Forelimb muscle (tissue), 1 donor: ENCODE measurements at places on chromosomes 7 and 10.

DNA sequence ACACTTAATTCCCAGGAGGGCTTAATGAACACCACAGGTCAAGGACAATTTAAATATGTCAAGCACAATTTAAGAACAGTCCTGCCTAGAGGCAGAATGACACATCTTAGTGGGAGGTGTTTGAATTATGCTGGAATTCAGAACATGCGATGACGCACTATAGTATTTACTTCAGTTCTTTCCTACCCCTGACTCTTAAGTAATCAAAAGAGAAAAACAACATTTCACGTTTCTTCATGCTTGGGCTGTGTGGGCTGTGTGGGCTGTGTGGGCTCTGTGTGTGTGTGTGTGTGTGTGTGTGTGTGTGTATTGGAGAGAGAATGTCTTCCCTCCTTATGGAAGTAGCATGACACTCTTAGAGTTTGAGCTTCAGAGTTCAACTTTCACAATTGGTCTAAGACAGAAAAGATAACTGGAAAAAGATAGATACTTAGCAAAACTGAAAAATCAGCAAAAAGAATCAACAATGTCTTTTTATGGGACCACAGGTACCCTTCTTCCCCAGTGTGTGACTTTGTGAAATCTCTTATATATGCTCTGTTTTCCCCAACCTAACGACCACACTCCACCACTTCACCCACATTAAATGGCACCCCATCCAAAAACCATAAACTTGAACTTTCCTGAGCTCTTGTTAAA lies 33.7 kb upstream of the CABCOCO1 start:
- no peak for DNase-seq

- DNase-seq, result no peak
Observed at GRCh38 chr10:804787-805619, 115.5 kb upstream of the DIP2C start.

GRCh38 chr7:68767462-68767861 lies 830.8 kb upstream of the AUTS2 start:
- DNase-seq, result no peak

- DNase-seq, result no peak
Observed at GRCh38 chr10:76206797-76207352, 775.5 kb downstream of the LRMDA start.

GRCh38 chr10:81876253-81877077 lies 1.5 kb downstream of the NRG3 start:
- no peak for DNase-seq

DNA sequence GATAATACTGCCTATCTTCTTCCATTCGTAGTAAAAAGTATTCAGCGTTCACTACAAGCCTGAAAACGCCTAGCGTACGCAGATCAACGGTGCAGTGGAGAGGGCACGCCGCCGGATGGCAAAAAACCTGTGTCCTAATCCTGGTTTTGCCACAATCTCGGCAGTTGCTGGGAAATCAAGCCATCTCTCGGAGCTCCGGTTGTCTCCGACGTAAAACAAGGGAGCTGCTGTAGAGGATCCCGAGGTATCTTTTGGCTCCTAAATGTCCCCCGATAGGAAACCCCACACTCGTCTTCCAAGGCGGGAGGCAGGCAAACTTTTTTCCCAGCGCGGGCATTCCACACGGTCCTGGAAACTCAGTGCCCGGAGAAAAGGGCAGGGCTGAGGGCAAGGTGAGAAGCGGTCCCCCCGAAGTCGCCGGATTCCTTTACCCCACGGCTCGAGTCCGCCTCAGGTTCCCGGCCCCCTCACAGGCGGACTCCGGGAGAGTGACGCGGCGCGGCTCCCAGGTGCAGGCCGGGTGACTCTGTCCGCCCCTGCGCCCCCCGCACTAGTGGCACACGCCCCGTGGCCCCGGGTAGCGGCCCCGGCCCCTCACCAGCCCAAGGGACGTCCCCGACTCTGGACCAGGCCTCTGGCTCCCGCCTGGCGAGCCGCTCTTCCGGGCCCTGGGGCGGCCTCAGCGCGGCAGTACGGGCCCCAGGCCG lies 649 bp downstream of the IDE start:
- DNase-seq, result no peak

- DNase-seq, result no peak
Observed at GRCh38 chr10:26112532-26112931, 104.0 kb upstream of the GAD2 start.

DNA sequence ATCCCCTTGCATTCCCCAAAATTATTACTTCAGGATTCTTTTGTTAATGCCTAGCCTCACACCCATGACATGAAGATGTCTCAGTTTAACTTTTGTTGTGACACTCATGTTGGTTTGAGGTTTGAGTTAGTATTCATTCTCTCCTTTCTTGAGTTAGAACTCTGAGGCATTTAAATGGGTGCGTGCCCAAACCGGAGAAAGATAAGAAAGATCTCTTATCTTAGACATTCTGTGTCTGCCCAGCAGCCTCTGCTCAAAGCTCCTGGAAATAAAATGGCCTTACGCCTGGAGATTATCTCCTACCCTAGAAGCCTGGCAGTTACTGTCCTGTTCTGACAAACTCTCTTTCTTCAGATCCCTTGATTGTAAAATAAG lies 26.3 kb downstream of the WBP1L start:
- no peak for DNase-seq

DNA sequence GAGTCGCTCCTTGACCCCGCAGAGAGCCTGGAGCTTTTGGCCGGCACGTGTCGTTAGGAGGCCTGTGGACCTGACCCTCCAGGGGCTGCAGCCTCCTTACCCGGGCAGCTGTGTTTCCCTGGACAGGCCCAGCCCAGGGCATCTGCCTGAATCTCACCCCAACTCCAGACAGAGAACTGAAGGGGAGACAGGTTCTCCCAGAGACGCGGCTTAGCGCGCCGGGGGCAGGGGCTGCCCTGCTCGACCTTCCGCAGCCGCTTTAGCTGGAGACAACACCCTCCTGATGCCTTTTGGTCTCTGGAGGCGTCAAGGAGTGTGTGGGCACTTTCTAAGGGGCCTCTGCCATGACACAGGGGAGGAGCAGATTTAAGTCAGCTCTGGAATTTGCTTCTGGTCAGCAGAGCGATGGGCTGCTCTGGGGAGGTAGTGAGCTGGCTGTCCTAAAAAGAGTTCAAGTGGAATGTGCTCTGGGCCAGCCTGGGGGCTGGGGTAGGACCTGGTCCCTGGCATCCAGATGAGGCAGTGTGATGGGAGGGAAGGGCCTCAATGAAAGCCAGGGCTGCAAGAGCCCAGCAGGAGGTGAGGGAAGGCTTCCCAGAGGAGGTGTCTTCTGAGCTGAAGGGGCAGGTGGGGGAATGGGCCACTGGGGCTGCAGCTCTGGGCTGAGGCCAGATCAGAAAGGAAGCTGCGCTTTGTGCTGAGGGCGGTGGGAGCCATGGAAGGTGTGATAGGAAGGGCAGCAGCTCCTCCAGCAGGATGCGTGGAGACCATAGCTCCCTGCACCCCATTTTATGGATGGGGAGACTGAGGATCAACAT lies 5.8 kb downstream of the GRIFIN start:
- no peak for DNase-seq

DNA sequence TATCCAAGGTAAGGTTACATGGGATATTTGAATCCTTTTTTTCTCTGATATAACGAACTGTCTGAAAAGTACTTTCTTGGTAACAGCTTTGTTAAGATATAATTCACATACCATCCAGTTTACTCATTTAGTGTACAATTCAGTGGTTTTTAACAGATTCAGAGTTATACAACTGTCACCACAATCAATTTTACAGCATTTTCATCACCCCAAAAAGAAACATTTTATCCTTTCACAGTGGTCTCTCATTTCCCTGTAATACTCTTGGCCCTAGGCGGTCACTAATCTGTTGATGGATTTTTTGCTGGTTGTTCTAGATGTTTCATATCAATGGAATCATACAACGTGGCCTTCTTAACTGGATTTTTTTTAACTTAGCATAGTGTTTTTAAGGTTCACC lies 91.6 kb downstream of the GLCCI1 start:
- DNase-seq, result no peak

DNA sequence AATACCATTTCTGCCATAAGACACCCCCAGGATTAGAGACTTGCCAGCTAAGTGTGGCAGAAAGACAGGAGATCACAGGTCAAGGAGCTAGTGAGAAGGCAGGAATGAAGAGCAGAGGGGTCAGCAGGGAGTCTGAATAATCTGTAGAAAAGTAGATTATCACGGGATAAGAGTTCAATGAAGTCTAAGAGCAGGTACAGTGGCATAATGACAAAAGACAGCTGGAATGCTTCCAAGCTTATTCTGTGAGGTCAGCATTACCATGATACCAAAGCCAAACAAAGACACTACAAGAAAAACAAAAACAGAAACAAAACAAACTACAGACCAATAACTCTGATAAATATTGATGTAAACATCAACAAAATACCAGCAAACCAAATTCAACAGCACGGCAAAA lies 20.8 kb downstream of the PILRA start:
- no peak for DNase-seq

DNA sequence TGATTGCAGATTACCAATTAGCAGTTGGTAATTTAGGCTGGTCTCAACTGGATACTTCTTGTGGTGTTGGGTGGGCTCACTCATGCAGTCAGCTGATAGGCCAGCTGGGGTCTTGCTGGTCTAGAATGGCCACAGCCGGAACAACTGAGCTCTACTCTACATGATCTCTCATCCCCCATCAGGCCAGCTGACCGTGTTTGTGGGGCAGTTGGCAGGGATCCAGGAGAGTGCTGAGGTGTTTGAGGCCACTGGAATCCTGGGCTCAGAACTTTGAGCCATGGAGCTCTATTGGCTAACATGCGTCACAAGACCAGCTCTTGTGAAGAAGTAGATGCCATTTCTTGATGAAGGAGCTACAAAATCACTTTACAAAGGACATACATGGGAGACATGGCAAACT lies 242.4 kb downstream of the GFRA1 start:
- DNase-seq, result no peak

- no peak for DNase-seq
Observed at GRCh38 chr7:6316226-6316625, 43.8 kb upstream of the CYTH3 start.

DNA sequence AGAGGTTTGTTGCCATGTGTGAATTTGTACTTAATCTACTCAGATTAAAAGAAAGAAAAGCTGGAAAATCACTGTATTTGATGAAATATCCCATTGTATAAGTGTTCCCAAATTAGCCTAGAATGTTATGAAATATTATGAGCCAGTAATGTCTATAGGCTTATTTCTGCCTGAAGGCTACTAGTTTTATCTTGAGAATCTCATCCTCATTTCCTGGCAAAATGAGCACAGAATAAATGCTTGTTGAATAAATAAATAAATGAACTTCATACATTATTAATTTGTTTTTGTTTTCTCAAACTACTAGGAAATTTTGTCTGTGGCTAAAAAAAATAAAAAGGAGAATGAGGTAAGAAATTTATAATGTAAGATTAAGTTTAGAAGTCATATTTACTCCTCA lies 25.5 kb downstream of the HELLS start:
- DNase-seq, result no peak

GRCh38 chr7:17532861-17533404 lies 234.5 kb downstream of the AHR start:
- no peak for DNase-seq

- no peak for DNase-seq
Observed at GRCh38 chr10:80192553-80192952, 12.8 kb downstream of the ANXA11 start.

- no peak for DNase-seq
Observed at GRCh38 chr10:97063983-97064837, 121.5 kb downstream of the SLIT1 start.

GRCh38 chr10:101617824-101618568 lies 29.9 kb downstream of the DPCD start:
- no peak for DNase-seq

DNA sequence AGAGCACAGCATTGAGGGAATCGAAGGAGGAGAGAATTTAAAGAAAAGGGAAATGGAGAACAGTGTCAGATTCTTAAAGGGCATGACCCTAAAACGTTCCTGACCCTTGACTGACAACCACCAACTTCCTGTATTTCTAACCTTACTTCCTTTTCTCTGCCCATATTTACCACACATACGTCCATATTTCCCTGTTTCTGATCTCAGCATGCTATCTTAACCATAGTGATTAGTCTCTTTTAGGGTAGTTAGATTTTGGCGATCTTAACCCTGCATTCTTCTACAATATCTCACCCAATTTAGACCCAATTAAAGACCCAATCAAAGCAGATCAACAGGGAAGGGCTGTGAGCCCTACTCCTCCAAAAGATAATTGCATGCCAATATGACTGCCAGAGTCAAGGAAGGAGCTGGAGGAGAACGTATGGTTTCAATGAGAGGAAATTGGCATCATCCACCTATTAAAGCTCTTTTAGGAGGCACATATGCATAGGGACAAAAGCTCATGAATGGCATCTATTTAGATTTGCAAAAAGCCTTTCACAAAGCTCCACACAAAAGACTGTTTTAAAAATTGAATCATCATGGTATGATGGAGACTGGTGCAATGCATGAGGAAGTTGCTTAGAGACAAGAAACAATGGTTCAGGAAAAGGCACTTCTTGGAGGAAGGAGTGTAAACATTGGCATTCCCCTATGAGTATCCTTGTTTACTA lies 49.0 kb upstream of the ARHGAP12 start:
- DNase-seq, result no peak

DNA sequence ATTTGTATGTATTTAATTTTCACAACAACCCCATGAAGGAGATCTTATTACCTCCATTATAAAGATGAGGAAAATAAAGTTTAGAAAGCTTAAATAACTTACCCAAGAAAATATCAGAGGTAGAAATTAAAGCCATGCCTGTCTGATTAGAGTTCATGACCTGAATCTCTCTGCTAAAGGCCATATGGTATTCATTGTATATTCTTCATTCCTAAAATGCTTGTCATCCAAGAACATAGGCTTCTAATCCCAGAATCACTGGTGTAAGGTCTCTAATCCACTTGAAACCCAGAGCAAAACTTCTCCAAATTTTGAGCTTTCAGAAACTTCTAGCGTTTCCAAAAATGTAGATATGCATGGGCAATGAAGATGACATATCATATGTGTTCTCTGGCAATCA lies 72.3 kb upstream of the YAE1 start:
- no peak for DNase-seq

GRCh38 chr7:99314504-99314903 lies 11.2 kb upstream of the ARPC1A start:
- no peak for DNase-seq

GRCh38 chr7:13947535-13947934 lies 41.9 kb downstream of the ETV1 start:
- DNase-seq, result no peak

GRCh38 chr7:2044311-2044882 lies 188.3 kb downstream of the MAD1L1 start:
- no peak for DNase-seq

GRCh38 chr7:158239290-158239981 lies 348.2 kb downstream of the PTPRN2 start:
- no peak for DNase-seq

- no peak for DNase-seq
Observed at GRCh38 chr10:71434760-71435394, 38.2 kb downstream of the CDH23 start.

DNA sequence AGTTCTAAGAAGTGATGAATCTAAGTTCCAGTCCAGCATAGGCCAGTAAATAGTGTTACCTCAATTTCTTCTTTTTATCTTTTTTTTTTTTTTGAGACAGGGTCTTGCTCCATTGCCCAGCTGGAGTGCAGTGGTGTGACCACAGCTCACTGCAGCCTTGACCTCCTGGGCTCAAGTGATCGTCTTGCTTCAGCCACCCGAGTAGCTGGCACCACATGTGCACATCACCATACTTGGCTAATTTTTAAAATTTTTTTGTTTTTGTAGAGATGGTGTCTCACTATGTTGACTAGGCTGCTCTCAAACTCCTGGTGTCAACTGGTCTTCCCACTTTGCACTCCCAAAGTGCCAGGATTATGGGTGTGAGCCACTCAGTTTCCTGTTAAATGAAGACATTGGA lies 126.6 kb upstream of the LYZL2 start:
- no peak for DNase-seq

- no peak for DNase-seq
Observed at GRCh38 chr10:10326116-10326515, 691.6 kb upstream of the CELF2 start.
